ENCODE measurements at places on chromosomes 13 and 19. TPM values are rescaled to one million over a fixed set of nuclear protein-coding genes. Genes with fewer than 3 reads are reported as not detected.
A peak's percentile ranks its signal among the peaks of the same experiment; 100 is the strongest.

FLT3LG gene
- total RNA-seq = 0.75 TPM

DNA sequence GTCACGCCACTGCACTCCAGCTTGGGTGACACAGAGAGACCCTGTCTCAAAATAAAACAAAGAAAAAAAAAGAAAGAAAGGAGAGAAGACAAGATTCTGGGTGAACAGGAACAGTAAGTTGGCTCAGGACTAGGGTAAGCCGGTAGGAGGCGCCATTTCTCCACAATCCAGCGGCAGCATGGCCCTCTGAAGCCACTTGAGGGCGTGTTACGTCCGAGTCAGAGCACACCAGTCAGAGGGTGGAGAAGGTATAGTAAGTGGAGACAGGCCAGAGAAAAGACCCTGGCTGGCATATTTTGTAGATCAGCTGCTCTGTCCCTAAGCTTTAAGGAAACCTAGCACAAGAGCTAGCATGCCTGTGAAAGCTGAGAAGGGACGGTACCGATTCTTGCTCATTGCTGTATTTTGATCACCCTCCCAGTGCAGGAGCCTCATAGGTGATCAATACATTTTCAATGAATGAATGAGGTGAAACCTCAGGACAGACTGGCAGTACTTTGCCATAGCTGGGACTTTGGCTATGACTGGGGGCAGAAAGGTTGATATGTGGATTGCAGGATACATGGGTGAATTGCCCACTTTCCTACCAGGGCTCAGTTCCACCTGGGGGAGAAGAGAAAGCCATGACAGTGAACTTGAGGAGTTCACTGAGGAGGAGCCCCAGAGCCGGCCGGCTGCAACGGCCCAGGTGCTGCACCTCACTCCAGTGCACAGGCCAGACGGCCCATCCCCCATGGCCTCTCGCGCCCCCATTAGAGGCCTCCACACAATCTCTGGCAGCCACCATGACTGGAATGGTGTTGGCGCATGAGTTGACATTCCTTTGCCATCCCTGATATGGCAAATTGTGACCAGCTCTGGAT is 23.5 kb downstream of the POU2F2 start:
- peak; percentile 97 for DNase-seq

DNA sequence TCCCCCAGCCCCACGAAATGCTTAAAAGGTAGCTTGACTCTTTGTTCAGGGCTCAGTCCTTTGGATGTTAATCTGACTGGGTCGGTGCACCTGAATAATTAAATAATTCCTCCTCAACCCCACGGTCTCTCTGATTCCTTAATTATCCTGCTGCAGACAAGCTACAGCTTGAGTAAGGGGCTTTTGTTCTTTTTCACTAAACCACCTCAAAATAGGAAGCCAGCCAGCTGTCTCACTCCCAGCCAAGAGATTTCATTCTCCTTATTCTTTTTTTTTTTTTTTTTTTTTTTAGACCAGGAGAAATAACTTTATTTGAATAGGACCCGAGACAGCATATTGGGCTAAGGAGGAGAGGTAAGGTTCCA is 7.9 kb upstream of the FCGBP start:
- no peak for DNase-seq

GRCh38 chr19:50460161-50460765 is 16.0 kb upstream of the EMC10 start:
- no peak for DNase-seq

DNA sequence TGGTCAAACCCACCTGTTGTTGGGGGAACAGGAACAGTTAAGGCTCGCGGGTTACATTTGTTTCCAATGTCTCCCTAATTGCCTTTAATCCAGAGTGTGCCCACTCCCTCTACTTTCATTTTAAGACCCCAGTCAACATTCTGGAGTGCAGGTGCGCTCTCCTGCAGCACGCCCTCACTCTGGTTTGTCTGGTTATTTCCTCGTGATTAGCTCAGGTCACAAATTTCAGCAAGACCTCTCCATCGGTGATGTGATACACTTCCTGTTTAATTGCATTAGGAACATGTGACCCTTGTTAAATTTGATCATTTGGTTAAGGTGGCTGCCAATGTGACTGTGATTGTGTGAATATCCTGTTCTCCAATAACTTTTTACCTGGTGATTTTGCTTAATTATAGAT is 53.0 kb downstream of the TEX29 start:
- DNase-seq = no peak

ZNF91 gene
- 66.9 TPM for total RNA-seq

KLK3 gene
- total RNA-seq = not detected

DNA sequence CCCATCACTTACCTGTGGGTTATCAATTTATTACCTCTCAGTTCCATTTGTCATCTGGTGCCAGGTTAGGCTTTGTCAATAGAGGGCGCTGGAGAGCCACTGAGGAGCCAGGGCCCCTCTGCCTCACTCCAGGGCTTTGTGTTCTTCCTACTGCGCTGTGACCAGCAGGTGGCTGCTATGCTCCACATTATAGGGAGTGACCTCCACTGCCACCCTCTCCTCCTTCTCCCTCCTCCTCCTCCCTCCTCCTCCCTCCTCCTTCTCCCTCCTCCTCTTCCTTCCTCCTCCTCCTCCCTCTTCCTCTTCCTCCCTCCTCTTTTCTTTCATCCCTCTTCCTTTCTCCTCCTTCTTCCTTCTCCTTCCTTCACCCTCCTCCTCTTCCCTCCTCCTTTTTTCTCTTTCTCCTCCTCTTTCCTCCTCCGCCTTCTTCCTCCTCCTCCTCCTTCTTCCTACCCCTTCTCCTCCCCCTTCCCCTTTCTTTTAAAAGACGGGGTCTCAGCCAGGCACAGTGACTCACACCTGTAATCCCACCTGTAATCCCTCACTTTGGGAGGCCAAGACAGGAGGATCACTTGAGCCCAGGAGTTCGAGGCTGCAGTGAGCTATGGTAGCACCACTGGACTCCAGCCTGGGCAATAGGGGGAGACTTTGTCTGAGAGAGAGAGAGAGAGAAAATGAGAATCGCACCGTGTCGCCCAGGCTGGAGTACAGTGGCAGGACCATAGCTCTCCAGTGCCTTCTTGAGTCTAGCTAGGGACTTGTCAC is 10.3 kb upstream of the ZBTB32 start:
- peak; percentile 96 for DNase-seq

DNA sequence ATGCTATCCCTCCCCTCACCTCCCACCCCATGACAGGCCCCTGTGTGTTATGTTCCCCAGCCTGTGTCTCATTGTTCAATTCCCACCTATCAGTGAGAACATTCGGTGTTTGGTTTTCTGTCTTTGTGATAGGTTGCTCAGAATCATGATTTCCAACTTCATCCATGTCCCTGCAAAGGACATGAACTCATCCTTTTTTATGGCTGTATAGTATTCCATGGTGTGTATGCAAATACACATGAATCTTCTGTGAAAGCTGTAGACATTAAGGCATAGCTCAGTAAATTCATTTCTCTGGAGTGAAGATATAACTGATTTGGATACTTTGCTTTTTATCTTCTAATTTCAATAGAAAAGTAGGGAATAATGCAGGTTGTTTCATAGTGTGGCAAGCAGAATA is 125.8 kb upstream of the C1QTNF9B start:
- no peak for DNase-seq

GRCh38 chr13:50187352-50188029 is 172.2 kb downstream of the KCNRG start:
- no peak for DNase-seq

DNA sequence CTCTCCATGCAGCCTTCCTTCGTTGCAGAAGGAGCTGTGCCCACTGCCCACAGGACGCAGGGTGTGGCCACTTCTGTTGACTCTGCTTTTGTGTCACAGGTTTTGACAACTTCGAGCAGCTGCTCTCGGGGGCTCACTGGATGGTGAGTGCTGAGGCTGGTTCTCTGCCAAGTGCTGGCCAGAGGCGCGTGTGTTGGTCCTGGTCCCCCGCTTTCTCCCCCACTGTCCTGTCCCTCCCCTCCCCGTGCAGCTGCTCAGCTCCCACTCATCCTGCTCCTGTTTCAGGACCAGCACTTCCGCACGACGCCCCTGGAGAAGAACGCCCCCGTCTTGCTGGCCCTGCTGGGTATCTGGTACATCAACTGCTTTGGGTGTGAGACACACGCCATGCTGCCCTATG is 10.6 kb upstream of the PDCD2L start:
- no peak for DNase-seq

- no peak for DNase-seq
Measured at GRCh38 chr19:16860118-16860517, 28.7 kb upstream of the F2RL3 start.

DNA sequence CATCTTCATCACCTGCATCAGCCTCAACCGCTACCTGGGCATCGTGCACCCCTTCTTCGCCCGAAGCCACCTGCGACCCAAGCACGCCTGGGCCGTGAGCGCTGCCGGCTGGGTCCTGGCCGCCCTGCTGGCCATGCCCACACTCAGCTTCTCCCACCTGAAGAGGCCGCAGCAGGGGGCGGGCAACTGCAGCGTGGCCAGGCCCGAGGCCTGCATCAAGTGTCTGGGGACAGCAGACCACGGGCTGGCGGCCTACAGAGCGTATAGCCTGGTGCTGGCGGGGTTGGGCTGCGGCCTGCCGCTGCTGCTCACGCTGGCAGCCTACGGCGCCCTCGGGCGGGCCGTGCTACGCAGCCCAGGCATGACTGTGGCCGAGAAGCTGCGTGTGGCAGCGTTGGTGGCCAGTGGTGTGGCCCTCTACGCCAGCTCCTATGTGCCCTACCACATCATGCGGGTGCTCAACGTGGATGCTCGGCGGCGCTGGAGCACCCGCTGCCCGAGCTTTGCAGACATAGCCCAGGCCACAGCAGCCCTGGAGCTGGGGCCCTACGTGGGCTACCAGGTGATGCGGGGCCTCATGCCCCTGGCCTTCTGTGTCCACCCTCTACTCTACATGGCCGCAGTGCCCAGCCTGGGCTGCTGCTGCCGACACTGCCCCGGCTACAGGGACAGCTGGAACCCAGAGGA is 2.6 kb downstream of the P2RY11 start:
- DNase-seq = peak; percentile 75

GRCh38 chr19:47303966-47304365 is 5.7 kb upstream of the C5AR1 start:
- DNase-seq = no peak

GRCh38 chr13:113657851-113658741 is at the start of gene ATP4B:
TSS of gene ATP4B (minus strand) at chr13:113658198. CDS start at chr13:113658144, 54 bp downstream.
- peak; percentile 38 for DNase-seq

RAB20 gene
- 14.1 TPM for total RNA-seq

DNA sequence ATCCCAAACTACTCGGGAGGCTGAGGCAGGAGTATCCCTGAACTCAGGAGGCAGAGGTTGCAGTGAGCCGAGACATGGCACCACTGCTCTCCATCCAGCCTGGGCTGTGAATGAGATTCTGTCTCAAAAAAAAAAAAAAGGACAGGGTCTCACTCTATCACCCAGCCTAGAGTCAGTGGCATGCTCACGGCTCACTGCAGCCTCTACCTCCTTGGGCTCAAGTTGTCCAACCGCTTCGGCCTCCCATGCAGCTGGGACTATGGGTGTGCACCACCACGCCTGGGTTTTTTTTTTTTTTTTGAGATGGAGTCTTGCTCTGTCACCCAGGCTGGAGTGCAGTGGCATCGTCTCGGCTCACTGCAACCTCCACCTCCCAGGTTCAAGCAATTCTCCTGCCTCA is 14.6 kb downstream of the MKNK2 start:
- DNase-seq = no peak

B3GNT8 gene
- total RNA-seq = 4.7 TPM

KLK5 gene
- not detected for total RNA-seq

EDNRB gene
- total RNA-seq = 5.9 TPM

TEX101 gene
- 0.59 TPM for total RNA-seq

PRODH2 gene
- 1.0 TPM for total RNA-seq

GRCh38 chr19:48873476-48874302 is 1.5 kb downstream of the PPP1R15A start:
- DNase-seq = peak; percentile 58

GRCh38 chr19:16922592-16922934 is 33.8 kb downstream of the F2RL3 start:
- DNase-seq = no peak

SIGLEC9 gene
- total RNA-seq = not detected

GRCh38 chr13:42110410-42111155 is 62.1 kb downstream of the DGKH start:
- no peak for DNase-seq

NLRP7 gene
- total RNA-seq = 1.0 TPM
